Progenitor cell of endocrine pancreas (in vitro differentiated cells): ENCODE measurements at places on chromosomes 6 and 20. TPM values are rescaled to one million over a fixed set of nuclear protein-coding genes. Genes with fewer than 3 reads are reported as not detected.

GRCh38 chr20:41306061-41306727 lies 11.3 kb downstream of the ZHX3 start:
- no peak for DNase-seq

PRICKLE4 gene
- total RNA-seq: 4.3 and 4.9 TPM in 2 replicates

DNA sequence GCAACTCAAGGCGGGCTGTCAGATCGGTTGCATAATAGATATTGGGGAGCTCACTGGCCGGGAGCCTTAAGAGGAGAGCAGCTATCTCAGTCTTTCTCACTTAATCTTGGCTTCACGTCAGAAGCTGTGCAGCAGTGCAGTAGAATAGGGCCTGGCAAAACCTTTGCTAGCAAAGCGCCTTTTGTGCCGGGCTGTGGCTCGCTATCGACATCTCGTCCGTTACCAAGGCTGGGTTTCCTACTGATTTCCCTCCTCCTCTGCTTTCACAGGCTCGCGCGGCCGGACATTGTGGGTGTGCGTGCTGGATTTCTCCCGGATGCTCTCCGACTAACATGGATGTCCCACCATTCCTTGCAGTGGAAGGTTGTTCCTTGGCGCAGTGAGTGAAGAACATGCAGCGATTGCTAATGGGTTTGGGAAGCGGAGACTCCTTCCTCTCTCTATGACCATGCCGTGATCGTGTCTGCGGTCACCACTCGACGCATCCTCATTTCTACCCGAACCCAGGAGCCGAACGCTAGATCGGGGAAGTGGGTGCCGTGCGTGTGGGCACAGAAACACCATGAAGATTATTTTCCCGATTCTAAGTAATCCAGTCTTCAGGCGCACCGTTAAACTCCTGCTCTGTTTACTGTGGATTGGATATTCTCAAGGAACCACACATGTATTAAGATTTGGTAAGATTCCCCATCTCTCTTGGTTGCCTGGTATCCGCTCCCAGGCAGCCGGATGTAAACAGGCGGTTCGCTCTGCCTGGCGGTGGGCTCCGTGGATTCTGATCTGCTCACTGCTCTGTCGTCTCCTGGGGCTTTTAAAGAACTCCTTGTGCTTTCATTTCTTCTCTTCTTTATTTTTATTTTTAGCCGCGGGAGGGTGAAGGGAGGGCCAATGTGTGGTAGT lies 5.5 kb downstream of the GRIK2 start:
- no peak for DNase-seq

NNAT gene
- 79.2 and 87.4 TPM in 2 replicates for total RNA-seq

CRIP3 gene
- total RNA-seq: 2.3 and 2.4 TPM in 2 replicates
